GF-D8 (cell line): ENCODE measurements at places on chromosomes 6 and 20.

GRCh38 chr6:128252341-128253176, 267.8 kb downstream of the PTPRK start:
- no peak for DNase-seq

DNA sequence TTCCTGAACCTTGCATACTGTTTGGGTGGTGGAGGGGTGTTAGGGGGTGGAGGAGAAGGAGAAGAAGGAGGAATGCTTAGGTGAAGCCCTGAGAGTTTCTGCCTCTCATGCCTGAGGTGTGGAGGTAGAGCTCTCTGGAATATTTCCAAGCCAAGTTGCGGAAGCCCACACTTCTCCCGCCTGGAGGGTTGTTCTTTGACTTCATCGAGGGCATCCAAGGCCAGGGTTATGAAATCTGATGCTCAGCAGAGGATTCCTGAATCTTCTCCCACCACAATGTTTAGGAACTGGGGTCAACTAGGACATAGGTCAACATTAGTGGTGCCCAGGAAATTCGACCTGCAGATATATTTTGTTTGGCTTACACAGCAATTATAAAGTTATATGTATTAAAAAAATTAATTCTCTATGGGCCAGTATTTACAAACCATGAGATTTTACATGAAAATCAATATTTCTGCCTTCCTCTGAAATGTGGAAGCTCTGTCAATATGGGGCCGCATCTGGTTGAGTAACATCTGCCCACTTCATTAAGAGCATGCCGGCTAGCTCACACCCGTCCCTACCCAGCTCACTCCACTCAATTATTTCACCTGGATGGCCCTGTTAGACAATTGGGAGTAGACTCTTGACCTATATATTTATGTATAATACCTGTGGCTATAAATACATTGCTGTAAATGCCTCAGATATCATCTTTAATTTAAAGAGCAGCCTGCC, 257.1 kb upstream of the ZFP64 start:
- no peak for DNase-seq

- no peak for DNase-seq
Measured at GRCh38 chr20:53064935-53065334, 92.8 kb downstream of the TSHZ2 start.

DNA sequence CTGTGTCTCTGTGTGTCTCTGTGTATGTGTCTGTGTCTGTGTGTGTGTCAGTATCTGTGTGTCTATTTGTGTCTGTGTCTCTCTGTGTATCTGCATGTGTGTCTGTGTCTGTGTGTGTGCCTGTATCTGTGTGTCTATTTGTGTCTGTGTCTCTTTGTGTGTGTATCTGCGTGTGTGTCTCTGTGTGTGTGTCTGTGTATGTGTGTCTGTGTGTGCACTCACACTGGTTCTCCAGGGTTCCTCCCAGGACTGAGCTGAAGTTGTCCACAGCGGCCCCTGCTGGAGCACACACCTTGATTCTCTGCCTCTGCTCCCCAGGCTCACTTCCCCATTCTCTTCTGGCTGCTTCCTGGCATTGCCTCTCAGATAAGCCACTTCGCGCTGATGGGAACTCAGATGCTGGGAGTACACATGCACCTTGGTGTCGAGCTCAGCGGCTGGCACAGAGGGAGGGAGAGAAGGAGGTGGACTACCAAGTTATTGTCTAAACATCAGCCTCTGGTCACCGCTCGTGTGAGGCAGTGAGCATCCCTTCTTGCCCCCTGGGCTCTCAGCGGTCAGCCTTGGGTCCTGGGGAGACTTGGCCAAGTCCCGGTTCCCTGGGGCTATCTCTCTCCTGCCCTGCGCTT, 104.9 kb upstream of the NXT1 start:
- peak; percentile 65 for DNase-seq
